Ammon's horn (tissue), 1 donor: ENCODE measurements at places on chromosomes 6 and 20.

DNA sequence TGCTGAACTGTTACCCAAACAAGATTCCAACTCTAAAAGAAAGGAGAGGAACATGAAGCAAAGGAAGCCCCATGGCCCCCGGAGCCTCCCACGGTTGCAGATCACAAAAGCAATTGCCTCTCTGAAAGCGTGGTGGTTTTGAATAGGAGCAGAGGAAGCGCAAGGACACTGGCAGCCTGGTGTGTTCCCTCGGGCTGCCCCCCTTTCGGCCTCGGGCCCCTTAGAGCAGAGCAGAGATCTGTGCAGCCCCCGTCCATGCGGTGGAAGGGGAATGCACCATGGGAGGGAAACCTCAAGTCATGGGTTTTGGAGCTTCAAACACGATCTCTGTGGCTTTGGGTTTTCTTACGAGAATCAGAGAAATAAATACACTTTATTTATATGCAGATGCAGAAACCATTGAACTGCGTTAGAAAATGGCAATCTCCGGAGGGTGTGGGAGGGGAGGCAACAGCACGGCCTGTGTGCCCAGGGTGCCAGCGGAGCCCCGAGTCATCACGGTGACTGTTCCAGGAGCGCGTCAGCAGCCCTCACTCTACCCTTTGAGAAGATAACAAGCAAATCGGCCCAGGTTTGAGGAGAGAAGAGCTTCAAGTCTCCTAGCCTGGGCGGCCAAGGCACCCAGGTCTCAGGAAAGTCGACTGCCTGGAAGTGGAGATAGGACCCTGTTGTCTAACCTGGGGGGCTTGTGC is 20.5 kb downstream of the FOXF2 start:
- DNase-seq, result no peak

- DNase-seq, result no peak
Observed at GRCh38 chr6:129695373-129696027, 14.5 kb downstream of the ARHGAP18 start.

GRCh38 chr20:416950-417800 is 9.1 kb downstream of the RBCK1 start:
- no peak for DNase-seq

DNA sequence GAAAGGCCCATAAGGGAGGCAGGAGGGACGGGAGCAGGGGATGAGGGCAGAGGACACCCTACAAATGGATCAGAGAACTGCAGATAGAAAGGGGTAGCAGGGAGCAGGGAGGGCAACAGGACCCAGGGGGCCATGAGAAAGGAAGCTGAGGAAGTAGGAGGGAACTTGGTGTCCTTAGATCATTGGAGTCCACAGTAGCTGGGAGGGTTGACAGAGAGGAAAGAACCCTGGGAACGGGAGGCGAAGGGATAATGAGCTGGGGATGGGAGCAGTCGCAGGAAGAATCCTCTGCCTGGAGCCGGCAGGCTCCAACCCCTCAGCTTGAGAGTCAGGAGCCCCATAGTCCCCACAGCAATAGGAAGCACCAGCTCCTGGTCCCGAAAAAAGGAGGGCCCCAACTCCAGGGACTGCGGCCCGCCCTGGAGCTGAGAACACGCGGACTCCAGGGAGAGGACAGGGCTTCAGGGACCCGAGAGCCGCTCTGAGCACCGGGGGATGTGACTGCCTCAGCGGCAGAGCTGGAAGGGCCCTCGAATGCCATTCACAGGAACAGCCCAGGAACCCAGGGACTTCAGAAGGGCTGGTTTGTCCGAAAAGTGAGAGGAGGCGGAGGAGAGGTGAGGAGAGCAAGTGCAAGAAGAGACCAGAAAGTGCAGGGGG is 32.7 kb downstream of the HLA-A start:
- no peak for DNase-seq

GRCh38 chr20:7984192-7984591 is 35.4 kb downstream of the TMX4 start:
- DNase-seq, result no peak
